ENCODE measurements at places on chromosomes 6 and 20. TPM values are rescaled to one million over a fixed set of nuclear protein-coding genes. Genes with fewer than 3 reads are reported as not detected.
A peak's percentile ranks its signal among the peaks of the same experiment; 100 is the strongest.

- no peak for DNase-seq
- no peaks in the 10 kb centered on the region for H3K36me3 ChIP-seq
These were observed 62.5 kb upstream of the OGFRL1 start for GRCh38 chr6:71226151-71226550.

DNA sequence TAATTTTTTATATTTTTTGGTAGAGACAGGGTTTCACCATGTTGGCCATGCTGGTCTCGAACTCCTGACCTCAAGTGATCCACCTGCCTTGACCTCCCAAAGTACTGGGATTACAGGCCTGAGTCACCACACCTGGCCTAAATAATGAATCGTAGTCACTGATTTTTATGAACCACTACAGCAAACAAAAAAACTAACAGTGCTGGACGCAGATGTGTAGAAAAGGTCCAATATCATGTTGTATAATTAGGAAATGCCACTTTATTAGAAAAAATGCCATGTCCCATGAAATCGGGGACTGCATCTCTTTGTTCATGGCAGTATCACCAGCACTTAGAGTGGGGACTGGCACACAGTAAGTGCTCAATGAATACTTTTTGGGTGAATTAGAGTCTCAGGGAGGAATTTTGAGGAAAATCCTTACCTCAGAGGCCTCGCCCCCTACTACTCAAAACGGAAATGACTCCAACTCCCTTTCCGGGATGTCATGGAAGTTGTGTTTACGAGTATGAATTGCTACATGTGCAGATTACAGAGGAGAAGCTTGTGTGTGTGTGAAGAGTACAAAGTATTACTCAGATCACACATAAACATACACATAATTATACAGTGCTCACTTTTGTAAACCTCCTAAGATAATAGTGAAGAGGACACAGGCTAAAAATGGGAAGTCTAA, 43.6 kb upstream of the FAM50B start:
- no peaks in the 10 kb centered on the region for H3K36me3 ChIP-seq
- peak; percentile 79 for DNase-seq
- peak overlapping the region; percentile 96 for H3K27ac ChIP-seq
- peaks cover 51% of the 10 kb centered on the region for H3K4me1 ChIP-seq

DNA sequence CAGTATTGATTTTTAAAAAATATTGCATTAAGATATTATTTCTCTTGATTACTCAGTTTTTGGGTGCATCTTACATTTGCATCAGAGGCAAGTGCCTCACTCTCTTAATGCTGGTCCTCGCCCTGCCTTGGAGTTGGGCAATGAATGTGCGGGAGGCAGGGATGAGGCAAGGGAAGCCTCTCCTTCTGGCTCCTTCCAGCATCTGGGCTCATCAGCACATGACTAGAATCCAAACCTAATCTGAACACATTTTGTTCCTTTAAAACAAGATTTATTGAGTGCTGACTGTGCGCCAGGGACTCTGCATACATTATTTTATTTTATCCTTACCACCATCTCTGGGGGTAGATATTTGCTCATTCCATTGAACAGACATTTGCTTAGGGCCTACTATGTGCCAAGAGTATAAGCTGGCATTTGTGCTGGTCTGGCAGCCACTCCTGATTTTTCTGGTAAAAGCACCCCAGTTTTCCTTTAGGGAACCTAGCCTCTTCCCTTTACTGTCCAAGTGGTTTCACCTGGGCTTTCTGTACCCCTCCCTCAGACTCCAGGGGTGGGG, 71.9 kb upstream of the ZNFX1 start:
- peaks cover 7% of the 10 kb centered on the region for H3K27me3 ChIP-seq
- no peak overlapping the region for H3K27ac ChIP-seq
- H3K36me3 ChIP-seq = no peaks in the 10 kb centered on the region
- H3K4me1 ChIP-seq = peaks cover 3% of the 10 kb centered on the region
- DNase-seq = no peak

Gene RPS10
- polyA plus RNA-seq = 6,036 TPM

Gene WFDC12
- polyA plus RNA-seq = not detected
